ENCODE measurements at places on chromosomes 12 and 14.

DNA sequence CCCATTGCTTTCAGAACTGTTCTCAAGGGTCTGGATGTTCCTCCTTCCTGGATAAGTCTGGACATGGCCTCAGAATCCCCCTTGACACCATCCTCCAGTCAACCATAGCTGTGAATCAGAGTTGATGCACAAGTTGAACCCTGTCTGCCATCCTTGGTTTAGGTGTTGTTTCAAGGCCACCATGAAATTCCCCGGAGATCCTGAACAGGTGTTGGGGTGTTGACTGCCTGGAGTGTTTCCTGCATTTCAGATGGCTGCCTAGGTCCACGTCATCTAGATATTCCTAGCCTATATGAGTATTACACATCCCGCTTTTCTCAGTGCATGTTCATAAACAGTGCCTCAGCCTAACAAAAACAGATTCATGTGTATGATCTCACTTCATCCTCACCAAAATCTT, 86.7 kb upstream of the PWP1 start:
- no peak for DNase-seq

DNA sequence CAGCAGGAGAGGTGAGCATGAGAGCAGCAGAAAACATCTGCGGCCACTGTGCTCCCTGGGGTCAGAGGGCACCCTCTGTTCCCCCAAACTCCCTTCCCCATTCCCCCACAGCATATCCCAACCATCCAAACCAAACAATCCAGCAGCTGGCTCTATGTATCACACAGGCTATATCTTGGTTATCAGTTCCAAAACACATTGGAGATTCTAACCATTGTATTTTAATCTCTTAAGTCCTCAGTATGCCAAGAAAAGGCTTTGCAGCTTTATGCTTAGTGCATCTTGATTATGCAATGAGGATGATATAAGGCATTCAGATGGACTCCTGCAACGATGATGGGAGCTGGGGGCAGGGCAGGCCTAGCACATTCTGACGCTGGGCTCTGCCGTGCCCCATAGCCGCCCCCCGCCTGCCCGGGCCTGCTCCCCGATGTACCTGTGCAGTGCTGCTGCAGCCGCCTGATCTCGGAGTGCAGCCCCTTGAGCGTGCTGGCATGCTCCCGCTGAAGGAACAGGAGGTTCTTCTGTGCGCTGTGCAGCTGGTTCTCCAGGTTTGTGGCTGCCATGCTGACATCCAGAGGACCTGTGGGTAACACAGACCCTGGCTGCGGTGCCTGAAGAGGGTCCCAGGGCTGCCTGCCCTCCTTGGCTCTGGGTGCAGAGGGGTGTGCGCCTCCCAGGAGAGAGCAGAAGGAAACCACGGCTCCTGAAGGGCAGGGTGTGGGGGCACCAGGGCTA, 29.6 kb downstream of the CCDC92 start:
- DNase-seq, result no peak

GRCh38 chr12:47107926-47108325, 28.2 kb upstream of the AMIGO2 start:
- DNase-seq, result no peak

- DNase-seq, result no peak
Observed at GRCh38 chr12:113241191-113242025, 20.1 kb downstream of the TPCN1 start.

DNA sequence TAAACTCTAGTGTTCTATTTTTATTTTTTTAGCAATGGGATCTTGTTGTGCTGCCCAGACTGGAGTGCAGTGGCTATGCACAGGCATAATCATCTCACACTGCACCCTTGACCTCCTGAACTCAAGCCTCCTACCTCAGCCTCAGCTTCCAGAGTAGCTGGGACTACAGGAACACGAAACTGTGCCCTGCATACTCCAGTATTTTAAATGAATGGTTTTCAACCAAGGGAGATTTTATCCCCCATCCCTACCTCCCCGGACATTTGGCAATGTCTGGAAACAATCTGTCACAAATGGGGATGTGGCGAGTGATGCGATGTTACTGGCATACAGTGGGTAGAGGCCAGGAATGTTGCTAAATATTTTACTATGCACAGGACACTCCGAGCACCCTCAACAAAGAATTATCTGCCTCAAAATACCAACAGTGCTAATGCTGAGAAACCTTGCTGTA, 2.1 kb downstream of the CBX5 start:
- DNase-seq, result no peak
